IPS DF 19.7 (cell line): ENCODE measurements at places on chromosomes 1 and 21.

DNA sequence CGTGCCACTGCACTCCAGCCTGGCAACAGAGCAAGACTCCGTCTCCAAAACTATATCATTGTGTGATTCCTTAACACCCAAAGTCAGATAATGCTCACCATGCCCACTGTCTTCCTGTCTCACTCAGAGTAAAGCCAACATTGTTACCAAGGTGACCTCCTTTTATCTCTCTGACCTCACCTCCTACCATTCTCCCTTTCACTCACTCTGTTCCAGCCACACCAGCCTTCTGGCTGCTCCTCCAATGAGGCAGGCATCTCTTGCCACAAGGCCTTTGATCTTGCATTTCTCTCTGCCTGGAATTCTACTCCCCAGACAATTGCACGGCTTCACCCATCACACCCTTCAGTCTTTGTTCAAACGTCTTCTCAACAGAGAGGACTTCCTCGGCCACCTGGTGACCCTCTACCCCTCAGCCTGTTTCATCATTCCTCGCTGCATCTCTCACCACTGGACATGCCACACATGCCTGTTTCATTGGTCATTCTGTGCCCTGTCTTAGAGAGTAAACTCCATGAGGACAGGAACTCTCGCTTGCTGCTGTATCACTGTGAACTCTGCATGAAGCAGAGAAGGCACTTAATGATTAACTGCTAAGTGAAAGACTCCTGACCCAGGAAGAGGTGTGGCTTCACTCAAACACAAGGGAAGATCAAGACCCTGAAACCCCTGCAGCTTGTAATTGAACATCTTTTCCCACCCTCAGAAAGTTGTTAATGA is 67.1 kb upstream of the CAPZB start:
- no peak for DNase-seq

DNA sequence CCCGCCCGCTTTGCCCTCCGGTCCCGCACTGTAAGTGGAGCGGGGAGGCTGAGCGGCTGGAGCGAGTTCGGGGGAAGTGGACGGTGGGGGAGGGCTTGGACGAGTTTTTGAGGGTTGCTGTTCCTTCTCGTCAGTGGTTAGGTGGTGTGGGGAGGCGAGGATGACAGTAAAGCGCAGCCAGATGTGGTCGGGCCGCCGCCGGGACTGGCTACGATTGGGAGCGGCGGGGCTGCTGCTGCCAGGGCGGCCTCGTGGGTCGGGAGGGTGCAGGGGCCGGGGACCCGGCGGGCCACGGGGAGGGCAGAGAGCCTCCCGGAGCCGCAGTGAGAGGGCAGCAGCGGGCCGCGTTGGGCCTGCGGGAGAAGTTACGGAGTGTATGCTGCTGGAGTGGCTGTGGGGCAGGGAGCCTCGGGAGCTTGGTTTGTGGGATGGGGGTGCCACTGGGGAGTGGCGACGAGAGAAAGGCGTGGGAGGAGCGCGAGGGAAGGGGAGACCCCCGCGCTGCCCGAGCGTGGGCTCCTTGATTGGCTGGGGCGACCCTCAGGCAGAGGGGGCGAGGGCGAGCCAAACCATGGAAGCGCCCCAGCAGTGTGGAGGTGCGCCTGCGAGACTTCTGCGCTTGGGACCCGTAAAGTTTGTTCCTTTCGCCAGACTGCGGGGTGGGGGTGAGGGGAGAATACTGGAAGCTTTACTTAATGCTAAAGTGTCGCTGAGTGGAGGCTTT is 2.1 kb downstream of the ADGRL2 start:
- no peak for DNase-seq

GRCh38 chr1:110310300-110310699 is 28.9 kb upstream of the RBM15 start:
- no peak for DNase-seq

GRCh38 chr1:154975409-154976059 is 1.1 kb downstream of the CKS1B start:
- no peak for DNase-seq

DNA sequence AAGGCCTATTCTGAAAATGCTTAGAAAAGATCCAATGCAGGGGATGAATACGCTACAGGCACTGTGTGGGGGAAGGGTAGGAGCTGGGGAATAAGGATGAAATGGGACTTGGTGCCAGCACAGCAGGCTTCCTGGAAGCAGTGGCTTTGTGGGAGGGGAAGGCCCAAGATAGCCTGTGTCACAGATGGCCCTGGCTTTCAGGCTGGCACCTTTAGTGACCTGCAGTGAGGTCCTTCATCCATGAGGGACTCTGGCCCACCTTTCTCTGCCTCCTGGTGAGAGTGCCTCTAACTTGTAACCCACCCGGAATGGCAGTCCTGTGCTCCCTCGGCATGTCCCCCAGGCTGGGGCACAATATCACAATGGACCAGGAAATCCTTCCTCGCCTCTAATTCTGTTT is 919 bp downstream of the CHI3L1 start:
- DNase-seq = no peak

DNA sequence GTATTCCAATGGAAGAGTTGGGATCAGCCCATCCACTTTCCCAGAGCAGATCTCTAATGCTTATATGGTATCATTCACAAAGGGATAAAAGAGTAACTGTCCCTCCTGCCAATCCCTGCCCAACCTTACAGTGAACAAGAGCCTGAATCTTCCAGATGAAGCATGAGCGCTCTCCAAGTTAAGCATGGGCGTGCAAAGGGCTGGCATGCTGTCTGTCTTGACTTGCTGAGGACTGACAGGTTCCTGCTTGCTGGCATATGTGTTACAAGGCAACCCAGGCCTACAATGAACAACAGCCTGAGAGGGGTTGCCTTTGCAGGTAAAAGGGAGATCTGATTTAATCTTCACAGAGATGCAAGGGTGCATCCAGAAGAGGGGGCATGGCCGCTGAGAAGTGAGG is 155.6 kb upstream of the SOD1 start:
- DNase-seq = no peak

DNA sequence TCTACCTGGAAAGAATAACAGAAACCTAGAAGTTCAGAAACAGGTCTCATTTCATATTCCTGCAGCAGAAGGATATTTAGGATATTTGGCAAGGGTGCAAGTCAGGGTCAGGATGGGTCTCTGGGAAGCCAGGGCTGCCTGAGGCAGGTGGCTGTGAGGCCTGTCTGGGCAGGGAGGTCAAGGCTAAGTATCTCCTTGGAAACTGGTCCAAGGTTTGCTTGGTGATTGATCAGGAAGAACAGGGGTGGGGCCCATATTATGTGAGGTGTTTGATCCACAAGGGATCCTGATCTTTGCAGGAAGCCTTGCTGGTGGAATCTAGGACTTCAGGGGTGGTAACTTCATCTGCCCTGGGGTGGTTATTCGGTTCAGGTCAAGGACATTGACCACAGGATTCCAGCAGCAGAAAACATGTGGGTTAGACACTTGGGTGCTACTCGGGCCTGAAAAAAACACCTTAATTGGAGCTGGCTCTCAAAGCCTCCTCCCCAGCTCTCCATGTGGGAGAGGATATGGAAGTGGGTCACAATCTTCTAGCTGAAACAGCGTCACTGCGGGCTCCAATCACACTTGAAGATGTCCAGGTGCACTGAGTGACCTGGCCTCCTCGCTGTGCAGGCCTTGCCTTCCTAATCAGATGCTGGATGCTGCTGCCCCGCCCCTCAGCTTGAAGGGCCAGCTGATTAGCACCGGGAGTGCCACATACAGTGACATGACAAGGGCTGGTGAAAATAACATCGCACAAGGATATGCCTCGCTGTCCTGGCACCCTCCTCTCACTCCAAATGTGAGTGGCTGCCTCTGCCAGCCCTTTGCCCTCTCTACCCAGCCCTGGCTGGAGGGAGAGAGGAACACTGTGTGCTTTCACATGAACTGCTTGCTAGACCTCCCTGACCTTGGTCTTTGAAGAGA is 8.7 kb downstream of the CTNNBIP1 start:
- no peak for DNase-seq

DNA sequence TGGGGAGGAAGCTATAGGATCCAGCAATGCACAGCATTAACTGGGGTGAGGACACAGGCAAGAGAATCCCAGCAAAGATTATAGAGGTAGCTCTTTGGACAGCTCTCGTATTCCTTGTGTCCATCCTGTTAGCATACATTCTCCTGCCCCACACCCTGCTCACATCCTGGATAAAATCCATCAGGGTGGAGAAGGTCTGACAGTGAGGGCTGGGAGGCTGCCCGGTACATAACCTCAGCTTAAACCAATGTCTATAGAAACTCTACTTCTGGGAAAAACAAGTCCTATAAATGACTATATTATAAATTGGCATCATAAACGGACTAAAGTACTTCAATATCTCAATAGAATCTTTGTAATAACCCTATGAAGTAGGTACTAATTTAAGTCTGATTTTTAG is 36.8 kb upstream of the UBE2U start:
- no peak for DNase-seq

- no peak for DNase-seq
Measured at GRCh38 chr1:40944841-40945430, 34.6 kb upstream of the CTPS1 start.

GRCh38 chr21:44454747-44455523 is at the start of gene LRRC3:
Gene LRRC3 (plus strand): TSS chr21:44455510. CDS start chr21:44456645, 1,135 bp downstream.
- DNase-seq = peak; percentile 48

GRCh38 chr21:41018431-41018830 is 149.5 kb upstream of the BACE2 start:
- no peak for DNase-seq

DNA sequence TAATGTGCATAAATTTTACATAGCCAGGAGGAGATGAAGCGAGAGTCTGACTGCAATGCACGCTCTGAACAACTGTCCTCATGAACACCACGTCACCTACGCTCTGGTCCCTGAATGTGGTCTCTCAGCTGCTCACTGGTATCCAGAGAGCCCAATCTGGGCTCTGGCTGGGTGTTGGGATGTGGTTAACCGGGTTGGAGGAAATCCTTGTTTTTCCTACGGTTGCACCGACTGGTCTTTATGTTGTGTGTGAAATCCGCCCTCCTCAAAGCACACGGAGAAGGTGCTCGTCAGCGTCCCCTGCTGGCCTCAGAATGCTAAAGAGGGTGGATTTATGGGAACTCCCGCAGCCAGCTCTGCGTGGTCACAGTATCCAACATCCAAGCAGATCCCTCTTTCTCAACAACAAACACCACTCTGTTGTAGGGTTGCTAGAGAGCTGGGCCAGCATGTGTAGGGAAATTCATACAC is 51.8 kb upstream of the FAM89A start:
- DNase-seq = no peak

GRCh38 chr1:35717911-35718476 is 690 bp downstream of the C1orf216 start:
- no peak for DNase-seq

- no peak for DNase-seq
Measured at GRCh38 chr1:201883786-201884185, 4.9 kb upstream of the SHISA4 start.

- DNase-seq = no peak
Measured at GRCh38 chr1:49686107-49686506, 337.6 kb downstream of the AGBL4 start.

- DNase-seq = peak; percentile 25
Measured at GRCh38 chr1:27724961-27725373, 794 bp upstream of the FAM76A start.
